IMR-90 (cell line): ENCODE measurements at places on chromosomes 16 and 17. TPM values are rescaled to one million over a fixed set of nuclear protein-coding genes. Genes with fewer than 3 reads are reported as not detected.

The CHST6 gene
- total RNA-seq: under 0.01 TPM in 2 replicates

- peaks cover 21% of the 10 kb centered on the region for H3K27me3 ChIP-seq
- DNase-seq: no peak
- H3K27ac ChIP-seq: no peak overlapping the region
- no peaks in the 10 kb centered on the region for H3K36me3 ChIP-seq
- no peaks in the 10 kb centered on the region for H3K4me1 ChIP-seq
Measured at GRCh38 chr16:65909310-65910050, 457.0 kb upstream of the CDH5 start.

DNA sequence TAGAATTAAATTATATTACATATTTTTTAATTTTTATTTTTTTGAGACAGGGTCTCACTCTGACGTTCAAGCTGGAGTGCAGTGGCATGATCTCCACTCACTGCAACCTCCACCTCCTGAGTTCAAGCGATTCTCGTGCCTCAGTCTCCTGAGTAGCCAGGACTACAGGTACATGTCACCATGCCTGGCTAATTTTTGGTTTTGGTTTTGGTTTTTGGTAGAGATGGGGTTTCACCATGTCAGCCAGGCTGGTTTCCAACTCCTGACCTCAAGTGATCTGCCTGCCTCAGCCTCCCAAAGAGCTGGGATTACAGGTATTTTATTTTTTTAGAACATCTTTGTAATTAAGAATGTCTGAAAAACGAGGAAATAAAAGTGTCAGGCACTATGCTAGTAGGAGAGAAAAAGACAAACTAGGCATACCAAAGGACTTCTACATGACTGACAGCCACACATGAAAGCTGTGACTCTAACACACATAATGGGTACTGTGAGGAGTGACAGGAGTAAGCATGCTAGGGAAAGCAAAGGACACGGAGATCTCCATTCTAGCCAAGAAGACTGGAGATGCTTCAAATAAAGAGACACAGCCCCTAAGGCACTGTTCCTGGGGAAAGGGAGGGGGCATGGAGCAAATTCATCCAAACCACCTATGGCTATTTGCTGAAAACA lies 7.3 kb downstream of the GNA13 start:
- H3K4me1 ChIP-seq: peaks cover 11% of the 10 kb centered on the region
- peak overlapping the region; percentile 62 for H3K27ac ChIP-seq

- H3K4me3 ChIP-seq: no peak overlapping the region
- no peak overlapping the region for H3K27ac ChIP-seq
- H3K36me3 ChIP-seq: no peaks in the 10 kb centered on the region
Measured at GRCh38 chr16:78528265-78528664, 428.8 kb downstream of the WWOX start.

The ACD gene
- total RNA-seq: 12.8 and 15.6 TPM in 2 replicates

The FBXW10 gene
- not detected in 2 replicates for total RNA-seq

GRCh38 chr16:2527071-2527783 lies 4.0 kb downstream of the CEMP1 start:
- DNase-seq: no peak
- H3K27ac ChIP-seq: no peak overlapping the region
- H3K4me1 ChIP-seq: peaks cover 5% of the 10 kb centered on the region; the same call in 1 of the 2 replicates
- no peaks in the 10 kb centered on the region for H3K27me3 ChIP-seq
- H3K4me3 ChIP-seq: no peak overlapping the region
- H3K36me3 ChIP-seq: peaks cover 57% of the 10 kb centered on the region
